ENCODE measurements at places on chromosomes 7 and 10.

- no peak for DNase-seq
Measured at GRCh38 chr10:71225291-71226058, 13.1 kb downstream of the UNC5B start.

- no peak for DNase-seq
Measured at GRCh38 chr7:25496476-25497368, 268.4 kb upstream of the NPVF start.

DNA sequence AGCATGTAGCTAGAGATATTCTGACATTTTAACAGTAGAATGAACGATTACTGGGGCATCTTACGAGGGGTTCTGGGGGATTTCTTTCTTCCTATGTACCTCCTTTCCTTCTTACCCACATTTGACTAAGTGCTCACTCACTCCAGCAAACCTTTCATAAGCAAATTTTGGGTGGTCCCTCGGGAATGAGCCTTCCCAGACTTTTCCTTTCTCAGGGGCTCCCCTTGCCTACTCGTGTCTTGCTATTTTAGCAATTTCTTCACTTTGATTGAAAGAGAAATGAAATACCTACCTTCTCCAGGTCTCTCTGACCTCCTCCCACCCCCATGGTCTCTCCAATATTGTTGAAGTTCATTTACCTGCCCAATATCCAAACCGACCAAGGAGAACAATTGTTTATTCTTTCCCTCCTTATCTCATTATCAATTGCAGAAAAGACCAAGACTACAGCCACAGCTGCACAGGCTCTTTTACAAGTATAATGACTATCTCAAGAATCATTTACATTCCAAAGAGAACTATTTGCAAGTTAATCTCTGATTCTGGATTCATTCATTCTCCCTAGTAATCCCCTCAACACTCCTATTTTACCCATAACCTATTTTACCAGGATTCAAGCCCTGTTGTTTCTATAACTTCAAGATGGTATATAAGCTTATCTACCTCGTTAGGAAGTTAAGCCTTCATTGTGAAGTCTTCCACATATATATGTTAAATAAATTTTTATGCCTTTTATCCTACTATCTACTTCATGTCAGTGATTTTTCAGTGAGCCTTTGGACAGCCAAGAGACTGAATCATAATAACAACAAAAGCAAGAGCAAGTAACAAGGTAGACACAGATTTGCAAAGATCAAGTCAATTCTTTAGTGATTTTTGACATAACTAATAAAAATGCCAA lies 480.6 kb downstream of the IPMK start:
- no peak for DNase-seq

- no peak for DNase-seq
Measured at GRCh38 chr7:149261316-149261828, 624 bp upstream of the ZNF783 start.

- no peak for DNase-seq
Measured at GRCh38 chr10:33115738-33116719, 158.0 kb upstream of the ITGB1 start.

DNA sequence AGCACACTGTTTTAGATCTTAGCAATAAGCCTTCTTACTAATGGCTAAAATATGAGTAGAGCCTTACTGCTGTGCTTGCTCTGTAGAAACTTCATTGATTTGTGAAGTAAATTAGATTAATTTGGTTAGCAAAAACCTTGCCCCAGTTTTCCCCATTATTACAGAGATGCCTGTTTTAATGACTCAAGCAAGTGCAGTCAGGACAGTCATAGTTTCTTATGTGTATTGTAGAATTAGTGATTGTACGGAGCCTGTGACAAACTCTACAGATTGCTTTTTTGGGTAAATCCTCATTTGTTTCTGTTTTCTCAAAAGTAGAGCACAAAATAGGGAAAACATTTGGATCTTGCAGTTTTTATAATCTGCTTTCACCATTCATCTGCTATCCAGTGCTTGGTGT lies 7.0 kb downstream of the TAX1BP1 start:
- no peak for DNase-seq

GRCh38 chr7:134174795-134175261 lies 47.7 kb downstream of the LRGUK start:
- no peak for DNase-seq

All from SK-N-MC (cell line).